ENCODE measurements at places on chromosomes 7 and 10. TPM values are rescaled to one million over a fixed set of nuclear protein-coding genes. Genes with fewer than 3 reads are reported as not detected.

The KMT2C gene
- polyA plus RNA-seq = 7.1 TPM

The OR9A2 gene
- not detected for polyA plus RNA-seq

The GPR146 gene
- polyA plus RNA-seq = 15.9 TPM

The PRKRIP1 gene
- polyA plus RNA-seq = 13.2 TPM

- DNase-seq = no peak
Observed at GRCh38 chr10:52077814-52078213, 236.3 kb upstream of the DKK1 start.
